BE2C (cell line): ENCODE measurements at places on chromosomes 2 and 18.

- DNase-seq = no peak
These were observed 117.2 kb downstream of the UXS1 start for GRCh38 chr2:106076941-106077340.

GRCh38 chr2:23427976-23428375, 43.0 kb downstream of the KLHL29 start:
- no peak for DNase-seq

GRCh38 chr2:45045706-45046105, 36.5 kb upstream of the SIX2 start:
- DNase-seq = no peak

GRCh38 chr2:158128168-158128973, 26.7 kb downstream of the UPP2 start:
- no peak for DNase-seq

- DNase-seq = no peak
These were observed 94.4 kb downstream of the RHOB start for GRCh38 chr2:20541294-20541640.
